ENCODE measurements at places on chromosomes 2 and 18.
A peak's percentile ranks its signal among the peaks of the same experiment; 100 is the strongest.

DNA sequence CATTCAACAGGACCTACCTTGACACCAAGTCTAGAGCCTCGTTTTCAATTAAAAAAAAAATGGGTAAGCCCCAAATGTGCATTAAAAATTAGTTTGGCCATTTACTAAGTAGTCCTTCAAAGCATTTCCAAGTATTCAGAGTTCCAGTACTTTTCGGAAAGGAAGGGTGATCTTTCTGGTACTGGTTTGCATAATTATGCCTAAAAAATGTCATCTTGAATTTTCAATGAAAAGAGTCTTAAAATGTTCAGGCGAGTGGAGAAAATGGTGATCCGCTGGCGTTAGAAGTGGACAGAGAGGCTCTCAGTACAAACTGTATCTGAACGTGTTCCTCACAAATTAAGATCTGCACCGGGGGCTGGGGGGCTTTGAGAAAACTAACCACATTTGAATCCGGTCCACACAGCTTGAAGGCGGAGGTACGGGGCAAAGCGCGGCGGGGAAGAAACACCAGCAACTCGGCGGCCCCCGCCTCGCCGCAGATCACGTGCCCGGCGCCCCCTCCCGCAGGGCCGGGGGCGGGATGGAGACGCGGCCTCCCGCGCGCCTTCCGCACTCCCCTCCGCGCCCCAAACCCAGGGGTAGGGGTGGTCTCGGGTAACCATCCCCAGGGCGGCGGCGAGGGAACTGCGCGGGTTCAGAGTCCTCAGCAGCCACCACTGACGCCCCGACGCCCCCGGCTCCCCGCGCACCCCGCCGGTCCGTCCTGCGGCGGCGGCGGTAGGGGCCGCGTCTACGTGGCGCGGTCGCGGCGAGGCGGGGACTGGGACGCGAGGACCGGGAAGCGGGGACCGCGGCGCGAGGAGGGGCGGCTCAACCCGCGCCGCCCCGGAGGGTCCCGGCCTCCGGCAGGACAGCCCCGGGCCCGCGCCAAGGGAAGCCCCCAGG is 564 bp downstream of the LPIN2 start:
- DNase-seq = peak; percentile 75

DNA sequence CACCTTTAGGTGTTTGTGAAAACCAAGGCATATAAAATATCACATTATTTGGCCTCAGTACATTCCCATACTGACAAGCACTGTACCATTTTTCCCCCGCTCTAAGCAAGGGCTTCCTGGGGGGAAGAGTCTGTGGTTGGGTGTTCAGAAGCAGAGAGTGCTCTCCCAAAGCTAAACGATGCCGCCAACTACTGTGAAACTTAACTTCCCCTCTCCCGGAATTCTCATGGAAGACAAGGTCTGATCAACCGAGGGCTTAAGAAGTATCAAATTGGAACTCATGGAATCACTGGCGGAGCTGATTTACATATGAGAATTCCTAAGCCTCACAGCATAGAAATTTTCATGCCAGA is 433 bp upstream of the MFF start:
- DNase-seq = peak; percentile 73

GRCh38 chr18:32937597-32937996 is 164.8 kb upstream of the KLHL14 start:
- DNase-seq = no peak

- DNase-seq = no peak
These were observed 40.9 kb downstream of the RBBP8 start for GRCh38 chr18:22974001-22974400.

DNA sequence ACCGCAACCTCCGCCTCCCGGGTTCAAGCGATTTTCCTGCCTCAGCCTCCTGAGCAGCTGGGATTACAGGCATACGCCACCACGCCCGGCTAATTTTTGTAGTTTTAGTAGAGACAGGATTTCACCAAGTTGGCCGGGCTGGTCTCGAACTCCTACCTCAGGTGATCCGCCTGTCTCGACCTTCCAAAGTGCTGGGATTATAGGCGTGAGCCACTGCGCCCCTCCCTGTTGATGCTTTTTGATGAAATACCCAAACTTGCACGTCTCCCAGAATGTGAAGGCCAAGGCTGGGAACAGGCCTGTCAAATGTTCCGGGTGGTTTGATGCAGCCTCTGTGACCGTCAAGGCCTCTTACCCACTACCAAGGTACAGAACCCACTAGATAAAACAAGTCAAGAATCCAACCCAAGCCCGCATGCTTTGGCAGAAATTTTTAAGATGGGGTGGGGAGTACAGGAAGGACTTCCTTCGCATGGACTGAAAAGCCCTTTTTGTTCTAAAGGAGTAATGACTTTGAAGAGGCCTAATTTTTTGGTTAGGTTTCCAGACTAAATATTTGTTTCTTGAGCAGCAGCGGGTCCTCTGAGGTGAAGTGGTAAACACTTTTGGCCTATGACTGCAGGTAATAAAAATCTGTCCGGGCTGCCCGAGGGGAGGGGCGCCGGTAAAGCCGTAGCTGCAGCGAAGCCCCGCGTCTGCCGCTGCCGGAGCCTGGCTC is 3.7 kb upstream of the EVX2 start:
- DNase-seq = no peak

GRCh38 chr2:226351711-226352110 is 447.9 kb downstream of the IRS1 start:
- DNase-seq = no peak

DNA sequence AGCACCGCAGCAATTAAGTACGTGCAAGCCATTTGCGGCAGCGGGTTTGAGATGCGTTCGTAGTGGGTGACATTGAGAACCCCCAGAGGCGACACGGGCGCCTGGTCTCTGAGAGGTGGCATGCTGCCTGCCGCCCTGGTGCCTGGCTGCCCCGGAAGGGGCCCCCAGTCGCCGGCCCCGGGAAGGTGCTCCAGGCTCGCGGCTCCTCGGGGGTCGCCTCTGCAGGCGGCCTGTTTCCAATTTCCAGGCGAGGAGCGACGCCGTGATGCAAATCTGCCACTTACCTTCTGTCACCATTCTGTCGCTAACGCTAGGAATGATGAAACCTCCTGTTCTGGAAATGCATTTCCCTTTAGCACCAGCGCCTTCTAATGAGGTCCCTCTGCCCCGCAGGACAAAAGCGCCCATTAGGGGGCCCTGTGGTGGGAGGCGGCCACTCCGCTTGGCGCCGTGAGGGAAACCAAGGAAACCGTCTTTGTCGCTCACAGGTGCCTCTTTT is 13.0 kb downstream of the KIF5C start:
- DNase-seq = no peak

DNA sequence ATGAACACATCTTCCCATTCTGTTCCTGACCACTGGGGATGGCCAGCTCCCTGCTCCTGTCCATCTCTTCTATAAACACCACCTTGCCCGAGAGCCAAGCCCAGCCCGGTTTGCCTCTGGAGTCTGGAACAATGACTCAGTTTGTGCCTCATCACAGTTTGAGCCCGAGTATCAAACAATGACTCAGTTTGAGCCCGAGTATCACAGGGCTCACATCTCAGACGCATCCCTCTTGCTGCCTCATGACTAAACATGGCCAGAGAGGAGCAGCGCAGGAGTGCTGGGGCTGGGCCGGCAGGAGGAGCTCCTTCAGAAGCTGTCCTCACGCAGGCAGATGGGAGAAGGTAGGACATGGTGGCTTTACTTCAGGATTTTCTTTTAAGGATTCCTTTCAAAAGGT is 68.7 kb downstream of the PXDN start:
- no peak for DNase-seq

- no peak for DNase-seq
These were observed 225.4 kb downstream of the FAM210A start for GRCh38 chr18:13500869-13501542.

DNA sequence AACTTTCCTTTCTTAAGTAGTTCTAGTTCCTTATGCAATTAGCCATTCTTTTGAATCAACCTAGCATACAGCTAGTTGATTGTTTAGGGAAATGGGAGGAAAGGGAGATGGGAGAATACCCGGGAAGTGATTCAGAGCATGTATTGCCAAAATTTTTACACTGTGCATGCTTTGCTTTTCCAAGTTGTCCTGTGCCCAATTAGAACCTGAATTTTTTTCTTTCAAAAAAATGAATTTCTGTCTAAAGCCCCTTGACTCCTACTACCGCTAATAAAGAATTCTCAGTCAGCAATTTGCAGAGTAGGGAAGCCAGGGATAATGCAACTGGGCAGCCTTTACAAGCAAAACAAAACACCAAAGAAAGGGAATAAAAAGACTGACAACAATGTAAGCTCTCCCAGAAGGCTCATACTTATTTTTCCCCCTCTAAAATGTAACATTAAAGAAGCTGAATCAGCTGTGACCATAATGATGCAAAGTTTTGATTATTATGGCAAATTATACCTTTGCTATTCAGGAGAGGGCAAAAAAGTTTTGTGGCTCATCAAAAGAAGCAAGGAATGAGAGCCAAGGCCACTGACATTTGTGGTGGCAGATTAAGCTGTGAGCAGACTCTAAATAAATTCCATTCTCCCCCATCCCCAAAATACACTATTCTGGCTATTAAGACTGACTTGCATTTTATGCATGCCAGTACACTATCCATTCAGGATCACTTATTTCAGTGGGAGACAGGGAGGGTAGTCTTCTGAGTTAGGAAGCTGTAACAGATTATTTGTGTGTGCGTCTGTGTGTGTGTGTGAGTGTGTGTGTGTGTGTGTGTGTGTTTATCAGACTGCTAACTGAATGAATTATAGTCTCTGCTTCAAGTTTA is 174.3 kb downstream of the ERBB4 start:
- no peak for DNase-seq

DNA sequence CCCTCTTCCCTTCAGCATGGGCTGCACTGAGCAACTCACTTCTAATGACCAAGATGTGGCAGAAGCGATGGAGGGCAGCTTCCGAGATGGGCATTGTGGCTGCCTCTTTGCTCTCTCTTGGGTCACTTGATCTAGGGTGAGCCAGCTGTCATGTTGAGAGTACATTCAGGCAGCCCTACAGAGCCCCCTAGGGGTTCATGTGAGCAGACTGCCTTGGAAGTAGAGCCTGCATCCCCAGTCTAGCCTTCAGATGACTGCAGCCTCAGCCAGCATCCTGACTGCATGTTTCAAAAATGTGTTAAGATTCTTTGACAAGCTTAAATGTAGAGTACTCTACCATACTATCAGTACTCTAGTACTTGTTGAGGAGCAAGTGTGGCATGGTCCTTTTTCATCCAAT is 143.9 kb downstream of the NCK2 start:
- DNase-seq = peak; percentile 54

GRCh38 chr2:133685636-133686215 is 117.5 kb upstream of the NCKAP5 start:
- no peak for DNase-seq

DNA sequence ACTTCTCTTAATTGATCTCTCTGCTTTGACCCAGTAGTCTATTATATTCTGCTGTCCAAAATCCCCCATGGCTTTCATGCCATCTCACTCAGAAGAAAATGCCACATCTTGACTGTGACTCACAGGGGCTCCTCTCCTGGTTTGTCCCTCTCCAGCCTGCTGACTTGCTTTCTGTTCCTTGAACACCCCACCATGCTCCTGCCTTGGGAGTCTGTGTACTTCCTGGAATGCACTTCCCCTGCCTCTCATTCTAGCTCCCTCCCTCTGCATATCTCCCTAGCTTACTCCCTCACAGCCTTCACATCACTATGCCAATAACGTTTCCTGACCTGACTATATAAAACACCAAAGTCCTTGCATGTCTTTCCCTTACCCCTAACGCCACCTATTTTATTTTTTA is 167.2 kb downstream of the TRIB2 start:
- no peak for DNase-seq

DNA sequence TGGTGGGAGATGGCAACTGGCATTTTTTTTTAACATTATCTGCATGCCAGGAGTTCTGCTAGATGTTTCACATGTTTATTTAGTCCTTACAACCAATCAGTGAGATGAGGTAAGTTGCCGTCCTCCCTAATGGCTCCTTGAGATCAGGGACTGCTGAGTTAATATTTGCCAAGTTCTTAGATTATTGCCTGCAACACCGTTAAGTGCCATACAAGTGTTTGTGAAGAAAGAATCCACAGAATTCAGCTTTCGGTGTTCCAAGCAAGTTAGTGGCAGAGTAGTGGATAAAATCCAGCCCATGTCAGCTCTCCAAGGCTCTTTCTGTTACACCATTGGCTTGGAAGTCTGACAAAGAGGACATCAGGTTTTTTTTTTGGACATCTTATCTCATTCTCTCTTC is 95.9 kb downstream of the C1QL2 start:
- no peak for DNase-seq

DNA sequence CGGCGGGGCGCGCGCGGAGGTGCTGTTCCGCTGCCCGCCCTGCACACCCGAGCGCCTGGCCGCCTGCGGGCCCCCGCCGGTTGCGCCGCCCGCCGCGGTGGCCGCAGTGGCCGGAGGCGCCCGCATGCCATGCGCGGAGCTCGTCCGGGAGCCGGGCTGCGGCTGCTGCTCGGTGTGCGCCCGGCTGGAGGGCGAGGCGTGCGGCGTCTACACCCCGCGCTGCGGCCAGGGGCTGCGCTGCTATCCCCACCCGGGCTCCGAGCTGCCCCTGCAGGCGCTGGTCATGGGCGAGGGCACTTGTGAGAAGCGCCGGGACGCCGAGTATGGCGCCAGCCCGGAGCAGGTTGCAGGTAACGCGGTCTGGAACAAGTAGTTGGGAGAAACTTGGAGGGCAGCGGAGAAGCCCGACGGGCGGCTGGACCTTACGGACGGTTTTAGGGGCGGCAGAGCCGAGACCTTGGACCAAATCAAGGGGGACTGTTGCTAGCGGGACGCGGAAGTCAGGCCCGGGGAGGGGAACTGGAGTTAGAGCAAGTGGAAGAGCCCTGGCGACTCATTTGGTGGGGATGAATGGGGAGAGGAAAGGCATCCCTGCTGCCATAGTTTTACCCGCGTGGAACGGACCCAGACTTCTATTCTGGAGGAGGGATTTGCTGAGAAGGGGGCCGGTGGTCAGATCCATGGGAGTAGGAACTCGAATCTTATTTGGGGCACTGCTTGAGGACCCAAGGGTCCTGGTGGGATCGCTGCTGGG is 573 bp downstream of the IGFBP2 start:
- no peak for DNase-seq

GRCh38 chr2:204538182-204539018 is 6.9 kb upstream of the PARD3B start:
- peak; percentile 80 for DNase-seq

DNA sequence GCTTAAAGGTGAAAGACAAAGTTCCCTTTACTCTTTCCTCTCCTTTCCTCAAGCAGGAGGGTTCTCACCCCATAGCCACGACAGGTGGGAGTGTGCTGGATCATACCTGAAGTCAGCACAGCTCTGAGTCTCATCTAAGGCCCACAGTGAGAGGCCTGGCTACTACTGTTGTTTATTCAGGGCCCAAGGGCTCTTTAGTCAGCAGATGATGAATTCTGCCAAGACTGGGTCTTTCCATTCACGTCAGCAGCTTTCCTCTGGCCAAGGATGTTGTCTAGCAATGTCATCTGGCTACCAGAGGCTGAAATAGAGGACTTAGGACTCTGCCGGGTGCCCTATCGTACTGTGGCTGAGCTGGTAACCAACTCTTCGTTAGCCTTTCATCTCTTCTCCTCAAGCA is 308.4 kb upstream of the THUMPD2 start:
- DNase-seq = no peak

- DNase-seq = no peak
These were observed 43.0 kb downstream of the TNFRSF11A start for GRCh38 chr18:62368100-62368499.

- no peak for DNase-seq
These were observed 31.9 kb downstream of the PPP4R3B start for GRCh38 chr2:55585451-55586080.

- no peak for DNase-seq
These were observed 38.3 kb upstream of the DNMT3A start for GRCh38 chr2:25380023-25380422.

Measured in OCI-M1 (cell line).